ENCODE measurements at places on chromosomes 6 and 20. TPM values are rescaled to one million over a fixed set of nuclear protein-coding genes. Genes with fewer than 3 reads are reported as not detected.

VAPB gene
- 18.8 TPM for polyA plus RNA-seq

GRCh38 chr6:36662380-36662779 is 16.1 kb upstream of the CDKN1A start:
- no peak overlapping the region for H3K4me3 ChIP-seq
- H3K4me1 ChIP-seq, result peaks cover 17% of the 10 kb centered on the region
- DNase-seq, result no peak
- H3K36me3 ChIP-seq, result no peaks in the 10 kb centered on the region
- peaks cover 6% of the 10 kb centered on the region for H3K27me3 ChIP-seq

SLC22A16 gene
- polyA plus RNA-seq, result 0.37 TPM

DNA sequence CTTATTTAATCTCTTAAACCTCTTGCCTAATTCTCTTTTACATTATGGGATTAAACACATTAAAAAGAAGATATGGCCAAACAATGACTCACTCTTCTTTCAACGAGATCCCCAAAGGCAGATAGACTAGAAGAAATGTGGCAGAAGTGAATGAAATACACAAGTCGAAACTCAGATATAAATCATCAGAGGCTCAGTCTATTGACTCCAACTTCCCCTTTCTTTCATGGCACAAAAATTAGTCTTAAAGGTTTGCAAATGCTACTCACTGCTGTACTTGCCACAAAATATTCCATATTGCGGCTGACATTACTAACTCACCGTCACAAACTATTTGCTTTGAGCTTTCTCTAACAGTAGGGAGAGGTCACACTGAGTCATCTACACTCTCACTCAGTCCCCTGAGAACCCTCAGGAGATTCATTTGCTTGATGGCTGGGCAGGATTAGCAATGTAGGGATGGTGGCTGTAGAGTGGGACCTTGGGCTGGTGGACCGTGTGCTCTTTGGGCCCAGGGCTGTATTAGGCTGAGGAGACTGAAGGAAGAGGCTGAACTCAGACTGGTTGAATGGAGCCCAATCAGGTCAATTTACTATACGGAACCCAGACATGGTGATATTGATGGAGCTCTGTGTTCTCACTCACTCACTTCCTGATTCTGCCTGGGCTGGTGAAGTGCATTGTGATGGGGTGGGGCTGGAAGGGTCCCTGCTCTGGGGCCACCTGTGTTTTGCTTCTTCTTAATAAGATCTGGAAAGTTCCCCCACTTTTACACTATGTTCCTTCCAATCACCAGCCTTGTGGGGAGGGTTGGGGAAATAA is 42.8 kb upstream of the UBR2 start:
- H3K36me3 ChIP-seq, result no peaks in the 10 kb centered on the region
- DNase-seq, result no peak
- H3K27ac ChIP-seq, result no peak overlapping the region
- H3K4me3 ChIP-seq, result no peak overlapping the region

DEFB124 gene
- not detected for polyA plus RNA-seq

DNA sequence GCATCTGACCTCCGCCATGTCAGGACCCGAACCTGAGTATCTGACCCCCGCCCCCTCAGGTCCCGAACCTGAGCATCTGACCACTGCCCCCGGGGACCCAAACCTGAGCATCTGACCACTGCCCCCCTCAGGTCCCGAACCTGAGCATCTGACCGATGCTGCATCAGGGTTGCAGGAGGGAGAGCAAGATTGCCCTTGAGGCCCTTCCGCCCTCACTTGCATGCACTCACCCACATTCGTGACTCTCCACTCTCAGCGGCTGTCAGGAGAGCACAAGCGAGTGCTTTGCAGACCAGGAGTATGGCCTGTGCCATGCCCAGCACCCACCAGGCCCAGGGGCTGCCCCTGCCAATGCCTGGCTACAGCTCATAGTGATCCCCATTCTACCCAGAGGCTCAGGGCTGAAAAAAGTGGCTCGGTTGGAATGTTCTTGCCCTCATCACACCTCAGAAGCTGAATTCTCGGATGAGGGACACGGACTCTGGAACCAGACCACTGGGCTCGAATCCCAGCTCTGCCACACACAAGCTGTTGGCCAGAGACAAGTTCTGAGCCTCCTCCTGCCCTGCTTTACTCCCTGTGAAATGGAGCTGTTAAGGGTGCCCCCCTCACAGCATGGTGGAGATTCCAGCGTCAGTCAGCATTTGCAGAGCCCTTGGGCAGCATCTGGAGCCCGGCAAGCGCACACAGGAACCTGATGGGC is 82.1 kb downstream of the DLL1 start:
- no peak for DNase-seq
- no peaks in the 10 kb centered on the region for H3K4me1 ChIP-seq
- no peak overlapping the region for H3K27ac ChIP-seq
- no peaks in the 10 kb centered on the region for H3K36me3 ChIP-seq
- H3K4me3 ChIP-seq, result no peak overlapping the region

DNA sequence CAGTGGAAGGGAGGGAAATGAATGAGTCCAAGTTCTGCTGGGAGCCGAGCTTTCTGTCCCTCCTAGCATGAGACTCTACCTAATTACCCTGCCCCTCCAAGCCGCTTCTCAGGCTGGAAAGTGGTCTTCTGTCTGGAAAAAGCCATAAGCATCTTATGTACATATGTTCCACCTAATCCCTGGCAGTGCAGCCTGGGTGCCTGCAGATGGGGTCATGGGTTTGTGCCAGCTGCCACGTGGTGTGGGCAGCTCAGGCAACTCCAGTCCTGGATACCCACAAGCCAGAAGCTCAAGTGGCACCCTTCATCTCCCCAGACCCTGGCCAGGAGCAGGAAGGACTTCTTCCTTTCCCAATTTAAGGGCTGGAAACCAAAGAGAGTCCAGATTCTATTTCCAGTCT is 253.1 kb downstream of the LY86 start:
- H3K27ac ChIP-seq, result no peak overlapping the region
- no peak overlapping the region for H3K4me3 ChIP-seq
- H3K4me1 ChIP-seq, result no peaks in the 10 kb centered on the region
- no peaks in the 10 kb centered on the region for H3K36me3 ChIP-seq

LY6G6F gene
- not detected for polyA plus RNA-seq

GRCh38 chr6:9086331-9086730 is 651.0 kb upstream of the SLC35B3 start:
- H3K4me1 ChIP-seq, result peaks cover 8% of the 10 kb centered on the region
- no peak overlapping the region for H3K4me3 ChIP-seq
- no peak overlapping the region for H3K27ac ChIP-seq
- no peaks in the 10 kb centered on the region for H3K36me3 ChIP-seq
- no peaks in the 10 kb centered on the region for H3K27me3 ChIP-seq

- H3K4me3 ChIP-seq, result peak overlapping the region; percentile 34
- no peaks in the 10 kb centered on the region for H3K27me3 ChIP-seq
- no peak for DNase-seq
- peaks cover 99% of the 10 kb centered on the region for H3K4me1 ChIP-seq
Measured at GRCh38 chr6:15398633-15399275, 152.9 kb downstream of the JARID2 start.

DNA sequence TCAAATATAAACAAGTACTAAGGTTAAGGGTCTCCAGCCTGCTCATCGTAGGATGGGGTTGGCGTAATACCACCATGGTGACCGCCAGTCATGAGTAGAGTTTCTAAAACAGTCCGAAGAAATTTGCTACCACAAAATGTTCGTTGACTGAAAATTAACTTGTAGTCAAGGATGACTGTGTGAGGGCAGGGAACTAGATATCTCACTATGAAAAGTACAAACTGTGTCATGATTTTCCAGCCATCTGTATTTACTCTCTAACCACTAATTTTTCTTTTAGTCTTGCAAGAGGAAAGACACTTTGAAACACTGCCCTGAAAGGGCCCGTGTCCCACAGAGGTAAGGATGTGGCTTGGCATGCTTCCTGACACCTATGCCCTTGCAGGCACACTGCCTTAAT is 99.7 kb downstream of the IRF4 start:
- no peaks in the 10 kb centered on the region for H3K27me3 ChIP-seq
- H3K4me1 ChIP-seq, result no peaks in the 10 kb centered on the region
- no peak for DNase-seq
- H3K27ac ChIP-seq, result no peak overlapping the region
- H3K36me3 ChIP-seq, result peaks cover 19% of the 10 kb centered on the region
- H3K4me3 ChIP-seq, result no peak overlapping the region

DNA sequence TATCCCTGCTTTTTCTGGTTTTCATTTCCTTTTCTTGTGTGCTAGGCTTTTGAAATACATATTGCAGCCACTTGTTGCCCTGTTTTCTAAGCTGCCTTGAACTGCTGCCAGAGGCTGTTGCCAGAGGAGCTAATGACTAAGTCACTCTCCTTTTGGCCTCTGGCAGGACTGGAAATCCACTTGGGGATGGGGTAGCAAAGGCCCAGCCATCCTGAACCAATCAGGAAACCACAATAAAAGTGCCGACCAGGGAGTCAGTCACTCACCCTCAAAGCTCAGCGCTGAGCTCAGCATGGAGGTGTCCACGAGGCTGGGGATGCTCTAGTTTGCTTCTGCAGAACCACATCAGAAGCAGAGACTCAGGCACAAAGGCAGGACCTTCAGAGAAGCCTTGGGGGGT is 813.0 kb downstream of the DHX35 start:
- DNase-seq, result no peak
- no peaks in the 10 kb centered on the region for H3K27me3 ChIP-seq
- H3K4me1 ChIP-seq, result no peaks in the 10 kb centered on the region
- H3K36me3 ChIP-seq, result no peaks in the 10 kb centered on the region
- H3K27ac ChIP-seq, result no peak overlapping the region

DNA sequence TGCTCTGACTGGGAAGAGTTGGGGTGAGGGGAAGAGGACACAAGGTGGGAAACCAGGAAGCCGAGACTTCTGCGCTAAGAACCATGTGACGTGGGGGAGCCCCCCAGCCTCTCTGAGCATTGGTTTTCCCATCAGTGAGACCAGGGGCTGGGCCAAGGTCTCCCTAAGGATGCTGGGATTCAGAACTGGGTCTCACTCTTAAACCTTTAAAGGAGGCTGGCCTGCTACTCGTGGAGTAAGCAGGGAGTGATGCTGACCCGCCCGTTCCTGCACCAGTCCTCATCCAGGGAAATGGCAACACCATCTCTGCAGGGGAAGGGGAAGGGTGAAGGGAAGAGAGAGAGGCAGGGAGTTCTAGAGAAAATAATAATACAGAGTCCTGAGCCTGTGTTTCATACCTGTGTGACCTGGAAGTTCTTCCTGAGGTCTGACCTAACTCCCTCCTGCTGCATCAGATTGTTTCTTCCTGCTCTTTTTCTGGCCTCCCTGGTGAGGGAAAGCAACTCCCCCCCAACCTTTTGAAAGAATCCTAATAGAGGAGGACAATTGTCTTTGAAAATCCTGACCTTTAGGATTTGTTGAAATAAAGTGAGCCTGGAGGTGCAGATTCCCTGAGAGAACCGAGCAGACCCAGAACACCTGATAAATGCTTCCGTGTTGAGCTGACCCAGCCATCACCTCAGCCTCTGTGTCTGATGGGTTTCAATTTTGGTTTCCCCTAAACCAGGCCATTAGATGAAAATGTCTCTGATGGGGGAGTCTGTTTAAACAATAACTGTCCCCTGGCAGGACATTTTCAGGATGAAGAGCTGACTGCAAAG is 3.0 kb upstream of the GRM4 start:
- no peak for DNase-seq
- H3K27me3 ChIP-seq, result peaks cover 60% of the 10 kb centered on the region
- H3K36me3 ChIP-seq, result no peaks in the 10 kb centered on the region
- H3K27ac ChIP-seq, result no peak overlapping the region
- H3K4me3 ChIP-seq, result no peak overlapping the region

DNA sequence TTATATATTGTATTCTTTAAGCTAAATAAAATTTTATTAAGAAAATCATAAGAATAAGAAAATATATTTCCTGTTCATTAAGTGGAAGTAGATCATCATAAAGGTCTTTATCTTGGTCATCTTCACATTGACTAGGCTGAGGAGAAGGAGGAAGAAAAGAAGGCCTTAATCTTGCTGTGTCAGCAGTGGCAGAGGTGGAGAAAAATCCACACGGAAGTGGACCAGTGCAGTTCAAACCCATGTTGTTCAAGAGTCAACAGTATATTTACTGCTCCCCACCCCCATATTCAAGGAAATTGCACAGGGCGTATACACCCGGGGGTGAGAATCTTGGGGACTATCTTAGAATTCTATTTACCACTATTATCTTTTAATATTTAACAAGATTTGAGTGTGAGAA is 178.6 kb upstream of the SCGN start:
- 0 out of 2 replicates have a peak, but pooled peaks cover 6% of the 10 kb centered on the region for H3K36me3 ChIP-seq
- DNase-seq, result no peak
- H3K27ac ChIP-seq, result no peak overlapping the region
- H3K27me3 ChIP-seq, result no peaks in the 10 kb centered on the region
- no peaks in the 10 kb centered on the region for H3K4me1 ChIP-seq

DNA sequence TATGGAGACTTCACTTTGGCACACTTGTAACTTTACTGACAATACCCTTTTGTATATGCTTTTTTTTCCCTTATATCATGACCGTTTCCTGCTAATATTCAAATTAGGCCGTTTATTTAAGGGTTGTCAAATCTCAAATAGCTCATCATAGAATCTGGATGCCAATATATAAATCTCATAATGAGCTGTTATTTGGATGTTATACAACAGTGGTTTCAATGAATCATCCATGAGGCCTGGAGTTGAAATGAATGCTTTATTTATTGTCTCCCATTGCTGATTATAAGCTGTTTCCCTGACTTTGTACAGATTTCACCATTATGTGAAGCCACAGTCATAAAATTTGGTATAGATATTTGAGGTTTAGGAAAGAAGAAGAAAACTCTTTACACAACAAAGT is 256.1 kb downstream of the PLCB1 start:
- H3K27me3 ChIP-seq, result no peaks in the 10 kb centered on the region
- DNase-seq, result no peak
- H3K36me3 ChIP-seq, result no peaks in the 10 kb centered on the region
- no peak overlapping the region for H3K4me3 ChIP-seq
- no peaks in the 10 kb centered on the region for H3K4me1 ChIP-seq
- no peak overlapping the region for H3K27ac ChIP-seq

HEBP2 gene
- polyA plus RNA-seq, result 127 TPM

DNA sequence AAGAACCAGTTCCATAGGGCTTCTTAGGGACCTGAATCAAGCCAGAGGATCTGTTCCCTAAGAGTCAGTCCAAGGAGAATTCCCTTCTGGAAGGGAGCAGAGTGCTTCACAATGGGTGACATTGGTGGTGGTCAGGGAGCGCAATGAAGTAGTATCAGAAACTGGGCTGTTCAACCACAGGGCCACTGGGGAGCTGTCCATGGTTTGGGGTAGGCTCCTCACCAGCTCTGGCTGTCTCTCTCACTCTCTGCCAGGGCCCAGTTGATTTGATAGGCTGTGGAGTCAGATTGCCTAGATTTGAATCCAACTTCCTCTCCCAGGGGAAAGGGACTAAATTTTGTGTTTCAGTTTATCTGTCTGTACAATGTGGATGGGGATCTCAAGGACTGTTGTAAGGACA is 36.7 kb upstream of the CHD6 start:
- no peaks in the 10 kb centered on the region for H3K27me3 ChIP-seq
- peak; percentile 67 for DNase-seq
- H3K27ac ChIP-seq, result no peak overlapping the region
- H3K4me1 ChIP-seq, result peaks cover 18% of the 10 kb centered on the region
- no peaks in the 10 kb centered on the region for H3K36me3 ChIP-seq
